ENCODE measurements at places on chromosomes 3 and 15. TPM values are rescaled to one million over a fixed set of nuclear protein-coding genes. Genes with fewer than 3 reads are reported as not detected.

Gene CFAP100
- polyA plus RNA-seq = 2.3 TPM

Gene ACOX2
- not detected for polyA plus RNA-seq

Gene ZNF770
- polyA plus RNA-seq = 18.9 TPM

Gene CYP1A2
- polyA plus RNA-seq = not detected

Gene HGD
- polyA plus RNA-seq = not detected

Gene CCR5
- not detected for polyA plus RNA-seq

Gene MYH15
- polyA plus RNA-seq = 0.71 TPM

Gene ITIH1
- not detected for polyA plus RNA-seq

Gene POLQ
- 0.10 TPM for polyA plus RNA-seq

Gene CSTA
- not detected for polyA plus RNA-seq

Gene MORF4L1
- polyA plus RNA-seq = 1,595 TPM

Gene HRH1
- polyA plus RNA-seq = 0.06 TPM

Gene ECE2
- polyA plus RNA-seq = 0.42 TPM

Gene C3orf22
- not detected for polyA plus RNA-seq

Gene MITF
- not detected for polyA plus RNA-seq

Gene CISH
- not detected for polyA plus RNA-seq

Gene GNAI2
- polyA plus RNA-seq = 81.6 TPM

All from neural cell (in vitro differentiated cells).